ENCODE measurements at places on chromosomes 7 and 10.
A peak's percentile ranks its signal among the peaks of the same experiment; 100 is the strongest.

- no peak for DNase-seq
Observed at GRCh38 chr10:117555863-117556262, 13.3 kb downstream of the EMX2 start.

DNA sequence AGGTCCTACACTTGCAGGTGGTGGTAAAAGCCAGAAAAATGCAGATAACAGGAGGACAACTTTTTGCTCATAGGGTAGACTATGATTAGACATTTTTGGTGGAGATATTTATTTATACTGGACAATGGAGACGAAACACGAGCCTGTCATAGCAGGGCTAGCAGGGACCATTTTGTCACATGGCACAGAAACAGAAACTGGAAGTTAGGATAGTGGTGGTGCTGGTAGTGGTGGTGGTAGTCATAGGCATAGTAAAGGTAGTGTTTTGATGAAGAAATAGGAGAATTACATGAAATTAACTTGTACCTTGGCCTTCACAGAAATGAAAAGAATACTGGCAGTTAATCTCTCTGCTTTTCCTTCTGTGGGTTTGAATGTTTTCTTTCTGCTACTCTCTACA, 8.8 kb upstream of the MGAM start:
- no peak for DNase-seq

DNA sequence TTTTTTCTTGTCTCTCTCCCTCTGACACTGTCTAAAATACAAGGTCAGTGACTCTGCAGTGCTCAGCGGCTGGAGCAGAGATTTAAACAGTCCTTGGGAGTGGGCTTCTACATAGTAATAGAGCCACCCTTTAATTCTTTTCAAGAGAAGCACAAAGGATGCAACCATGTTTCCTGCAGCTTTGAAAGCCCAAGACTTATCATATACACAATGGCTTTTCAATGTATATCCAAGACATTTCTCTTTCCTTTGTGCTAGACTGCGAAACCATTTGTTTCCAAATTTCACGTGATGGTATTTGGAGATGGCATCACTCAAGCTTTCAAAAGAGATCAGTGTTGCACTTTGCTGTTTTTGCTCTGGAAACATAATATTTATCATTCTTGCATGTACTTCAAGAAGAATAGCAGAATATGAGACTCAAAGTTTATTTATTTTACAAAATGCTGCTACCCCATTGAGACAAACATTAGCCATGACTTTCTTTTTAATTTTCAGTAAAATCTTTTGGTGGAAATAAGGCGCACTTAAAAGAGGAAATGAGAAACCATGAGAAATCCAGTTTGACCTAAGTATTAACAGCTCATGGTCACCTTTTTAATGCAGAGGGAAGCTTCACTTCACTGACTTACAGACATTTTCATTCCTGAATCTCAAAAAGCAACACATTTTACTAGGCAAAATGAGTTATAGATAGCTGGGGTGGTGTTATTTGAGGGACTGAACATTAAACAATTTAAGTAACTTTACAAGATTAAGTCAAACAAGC, 76.6 kb downstream of the SEMA3C start:
- no peak for DNase-seq

GRCh38 chr7:39083781-39084180, 106.1 kb downstream of the POU6F2 start:
- DNase-seq: no peak

DNA sequence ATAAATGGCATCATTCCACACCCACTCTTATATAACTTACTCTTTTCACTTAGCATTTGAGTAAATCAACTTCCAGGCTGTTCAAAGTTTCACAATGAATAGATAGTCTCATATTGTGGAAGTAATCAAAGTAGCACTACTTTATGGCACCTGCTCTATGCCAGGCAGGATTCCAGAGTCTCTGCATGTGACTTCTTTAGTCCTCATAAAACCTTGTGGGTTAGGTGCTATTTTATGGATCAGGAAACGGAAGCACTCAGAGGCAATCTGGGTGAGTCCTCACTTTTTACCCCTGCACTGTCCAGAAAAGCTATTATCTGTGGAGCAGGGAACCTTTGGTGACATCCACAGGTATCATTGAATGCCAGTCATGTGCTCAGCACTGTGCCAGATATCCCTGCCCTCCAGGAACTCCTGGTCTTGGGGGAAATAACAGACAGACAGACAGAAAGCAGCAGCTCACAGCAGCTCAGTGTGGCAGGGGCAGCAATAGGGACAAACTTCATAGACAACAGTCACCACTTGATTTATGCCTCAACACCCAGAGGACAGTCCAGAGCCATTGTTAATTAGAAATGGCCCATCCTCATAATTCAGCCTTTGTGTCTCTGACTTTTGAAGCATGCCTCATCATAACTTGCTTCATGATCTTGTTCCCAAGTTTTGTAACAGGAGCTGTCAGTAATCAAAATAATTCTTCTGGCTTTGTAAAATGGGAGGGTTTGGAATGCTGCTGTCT, 160.6 kb downstream of the SEC23IP start:
- no peak for DNase-seq

GRCh38 chr10:44293842-44294241, 91.1 kb downstream of the CXCL12 start:
- DNase-seq: no peak

DNA sequence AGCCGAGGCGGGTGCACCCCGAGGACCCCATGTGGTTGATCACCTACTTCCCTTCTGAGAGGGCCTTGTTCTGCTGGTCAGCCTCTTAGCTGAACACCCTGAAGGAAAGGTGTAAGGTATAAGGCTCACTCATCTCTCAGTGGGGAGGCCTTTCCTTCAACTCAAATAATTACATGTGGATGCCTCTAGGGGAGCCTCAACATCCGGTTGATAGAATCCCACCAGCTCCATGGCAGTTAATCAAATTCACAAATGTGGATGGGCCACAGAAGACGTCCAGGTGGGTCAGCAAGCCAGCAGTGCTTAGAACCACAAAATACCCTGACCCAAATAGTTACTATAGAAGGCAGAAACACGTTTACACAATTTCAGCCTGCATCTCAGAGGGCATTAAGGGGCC, 37.7 kb upstream of the ZNF32 start:
- no peak for DNase-seq

- DNase-seq: no peak
Observed at GRCh38 chr10:42654419-42654818, 16.0 kb upstream of the ZNF33B start.

DNA sequence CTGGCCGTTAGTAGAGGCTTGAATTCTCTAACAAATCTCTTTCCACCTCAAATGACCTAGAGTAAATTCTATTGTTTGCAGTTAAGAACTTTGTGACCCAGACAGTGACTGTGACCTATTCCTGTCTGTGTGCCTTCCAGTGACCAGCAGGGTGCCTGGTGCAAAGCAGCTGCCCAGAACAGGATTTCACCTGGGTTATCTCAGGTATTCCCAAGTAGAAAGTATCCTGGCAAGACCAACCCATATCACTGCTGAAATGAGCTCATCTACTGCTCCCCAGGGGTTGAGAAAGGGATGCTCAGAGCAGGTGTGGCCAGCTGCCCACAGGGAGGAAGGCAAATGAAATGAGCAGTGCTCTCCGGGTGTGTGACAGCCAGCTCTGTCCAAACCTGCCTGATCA, 2.1 kb upstream of the MSMB start:
- DNase-seq: no peak

GRCh38 chr10:79179164-79179956, 110.6 kb downstream of the ZMIZ1 start:
- no peak for DNase-seq

DNA sequence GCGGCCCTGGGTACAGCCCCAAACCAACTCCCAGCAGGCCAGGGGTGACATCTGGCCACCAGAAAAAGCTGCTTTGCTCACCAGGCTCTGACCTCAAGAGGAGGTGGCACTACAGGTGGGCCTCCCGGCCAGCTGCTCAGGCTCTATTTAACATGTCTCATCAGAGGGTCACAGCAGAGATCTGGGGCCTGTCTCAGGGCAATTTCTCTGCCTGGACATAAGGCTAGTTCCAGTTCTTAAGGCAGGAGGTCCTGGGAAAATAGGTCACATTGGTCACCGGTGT, 88.6 kb downstream of the GFRA1 start:
- no peak for DNase-seq

- no peak for DNase-seq
Observed at GRCh38 chr10:79289801-79290200, 57.5 kb upstream of the PPIF start.

- DNase-seq: no peak
Observed at GRCh38 chr10:24495666-24496460, 227.8 kb downstream of the ARHGAP21 start.

- no peak for DNase-seq
Observed at GRCh38 chr10:74282151-74282847, 131.3 kb downstream of the ADK start.

GRCh38 chr7:44824894-44825526, 22.9 kb downstream of the H2AZ2 start:
- DNase-seq: no peak

DNA sequence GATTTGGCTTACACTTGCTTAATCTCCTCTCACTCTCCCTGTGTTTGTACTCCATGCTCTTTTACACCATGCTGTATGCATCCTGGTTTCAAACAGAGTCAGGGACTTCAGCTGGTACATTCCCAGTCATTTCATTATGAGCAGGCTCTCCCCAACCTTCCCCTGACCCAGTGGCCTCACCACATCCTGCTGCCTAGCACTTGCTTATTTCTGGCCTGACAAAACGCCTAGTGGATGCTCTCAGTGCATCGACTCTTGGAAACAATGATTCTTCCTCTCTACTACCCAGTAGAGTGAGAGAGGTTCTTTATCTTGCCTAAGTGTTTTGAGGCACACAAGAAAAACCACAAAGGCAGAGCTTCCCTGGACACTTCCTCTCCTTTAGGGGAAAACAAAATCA, 63.4 kb downstream of the CAV1 start:
- no peak for DNase-seq

- DNase-seq: peak; percentile 84
Observed at GRCh38 chr7:13990319-13990983, 985 bp upstream of the ETV1 start.

DNA sequence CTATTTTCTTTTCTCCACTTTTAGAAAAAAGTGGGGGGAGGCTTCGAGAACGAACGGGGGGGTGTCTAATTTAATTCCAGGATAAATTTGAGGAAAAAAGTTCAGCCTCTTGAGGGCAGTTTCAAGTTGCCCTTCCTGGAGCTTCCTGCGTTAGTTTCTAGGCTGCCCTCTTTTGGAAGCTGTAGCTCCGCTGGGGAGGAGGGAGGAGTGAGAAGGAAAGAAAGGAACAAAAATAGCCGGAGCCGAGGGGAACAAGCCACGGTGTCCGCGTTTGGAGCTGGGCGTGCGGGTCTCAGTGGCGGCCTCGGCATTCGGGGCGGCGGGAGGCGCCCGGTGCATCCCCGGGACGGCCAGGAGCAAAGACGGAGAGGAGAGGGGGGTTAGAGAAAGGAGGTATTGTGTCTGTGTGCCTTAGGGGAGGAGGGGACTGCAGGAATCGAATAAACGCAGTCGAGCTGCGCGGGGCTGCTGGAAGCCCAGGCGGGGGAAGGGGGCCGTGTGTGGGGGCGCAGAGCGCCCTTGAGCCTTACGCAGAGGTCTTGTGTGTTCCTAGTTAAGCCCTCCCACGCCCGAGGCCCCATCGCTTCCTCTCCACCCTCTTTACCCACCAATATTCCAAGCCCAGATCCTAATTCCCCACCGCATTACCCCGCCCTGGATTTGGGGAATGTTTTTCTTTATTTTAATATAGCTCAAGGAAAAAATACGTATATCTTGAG, 2.0 kb upstream of the TNRC18 start:
- peak; percentile 92 for DNase-seq

DNA sequence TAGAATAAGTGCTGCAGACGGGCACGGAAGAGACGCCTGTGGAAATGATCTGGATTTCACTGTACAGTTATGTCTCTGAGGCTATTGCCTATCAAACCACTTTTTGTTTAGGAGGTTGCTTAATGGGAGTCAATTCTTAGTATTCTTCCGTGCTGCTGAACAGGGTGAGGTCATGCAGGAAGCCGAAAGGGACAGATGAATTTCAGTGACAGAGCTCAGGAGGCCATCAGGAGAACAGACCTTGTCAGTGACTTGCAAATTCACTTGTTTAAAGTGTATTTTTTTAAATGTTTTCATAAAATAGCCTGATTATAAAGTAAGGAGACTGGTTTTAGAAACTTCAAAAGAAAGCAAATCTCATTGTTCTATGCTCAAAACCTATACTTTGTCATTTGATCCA, 58.9 kb downstream of the XRCC2 start:
- no peak for DNase-seq

DNA sequence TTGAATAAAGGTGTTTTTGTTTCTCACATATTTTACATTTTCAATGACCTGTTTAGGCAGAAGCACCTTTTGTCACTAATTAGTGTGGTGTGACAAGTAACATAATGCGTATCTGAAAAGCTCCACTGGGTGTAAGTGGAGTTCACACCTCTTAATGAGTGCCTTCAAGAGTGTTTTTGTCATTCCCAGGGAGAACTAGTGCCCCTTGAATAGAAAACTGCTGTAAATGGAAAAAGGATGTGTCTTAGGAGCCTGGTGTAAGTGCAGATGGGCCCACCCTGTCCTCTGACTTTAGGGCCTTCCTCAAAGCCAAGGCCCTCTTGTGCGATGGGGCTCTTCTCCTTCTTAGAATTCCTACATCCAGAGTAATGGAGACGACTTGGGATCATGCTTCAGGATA, 170.0 kb downstream of the MGMT start:
- no peak for DNase-seq

DNA sequence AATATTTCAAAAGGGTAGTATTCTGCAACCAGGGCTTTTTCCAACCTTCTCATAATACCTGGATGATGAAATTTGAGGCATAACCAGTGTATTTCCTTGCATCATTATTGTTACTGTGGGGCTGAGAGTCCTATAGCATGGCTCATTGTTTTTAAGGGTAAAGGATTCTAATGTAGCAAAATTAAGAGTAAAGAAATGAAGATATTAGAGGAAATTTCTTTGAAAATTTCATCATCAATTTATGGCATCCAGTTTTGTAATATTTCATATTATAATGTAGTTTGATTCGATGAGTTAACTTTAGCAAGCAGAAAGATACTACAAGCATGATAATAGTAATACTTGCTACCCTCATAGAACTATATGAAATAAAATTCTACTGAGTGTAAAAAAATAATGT, 387.3 kb upstream of the LRGUK start:
- DNase-seq: no peak

GRCh38 chr10:29994811-29995210, 64.6 kb downstream of the JCAD start:
- no peak for DNase-seq

DNA sequence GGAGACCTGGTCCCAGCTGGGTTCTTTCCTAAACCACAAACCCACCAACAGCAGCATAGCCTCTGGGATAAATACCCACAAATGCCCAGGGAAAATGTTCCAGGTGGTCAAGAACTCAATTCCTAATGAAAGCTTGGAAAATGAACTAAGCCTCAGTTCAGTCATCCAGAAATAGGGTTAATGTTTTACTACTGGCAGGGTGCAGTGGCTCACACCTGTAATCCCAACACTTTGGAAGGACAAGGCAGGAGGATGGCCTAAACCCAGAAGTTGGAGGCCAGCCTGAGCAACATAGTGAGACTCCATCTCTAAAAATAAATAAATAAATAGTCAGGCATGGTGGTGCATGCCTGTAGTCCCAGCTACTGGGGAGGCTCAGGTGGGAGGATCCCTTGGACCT, 82.2 kb downstream of the SVOPL start:
- DNase-seq: no peak
